ENCODE measurements at places on chromosomes 3 and 15. TPM values are rescaled to one million over a fixed set of nuclear protein-coding genes. Genes with fewer than 3 reads are reported as not detected.
A peak's percentile ranks its signal among the peaks of the same experiment; 100 is the strongest.

DNA sequence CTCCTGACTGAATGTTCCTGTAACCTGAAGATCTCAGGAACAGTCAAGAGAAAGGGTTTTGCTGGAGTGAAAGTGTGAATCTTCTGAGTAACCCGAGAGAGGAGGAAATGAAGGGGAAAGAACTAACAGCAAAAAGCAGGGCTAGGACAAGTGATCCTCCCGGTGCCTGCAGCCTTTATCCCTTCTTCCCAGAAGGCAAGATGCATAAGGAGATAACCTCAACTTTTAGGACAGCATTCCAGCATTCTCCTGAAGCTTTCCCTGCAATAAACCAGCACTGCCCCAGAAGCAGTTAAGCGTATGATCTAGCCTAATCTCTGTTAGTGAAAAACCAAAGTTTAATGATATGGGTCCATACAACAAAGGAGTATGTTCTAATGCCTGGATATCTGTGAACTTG lies 298.8 kb downstream of the MEX3B start:
- H3K4me1 ChIP-seq: peaks cover 14% of the 10 kb centered on the region
- no peak overlapping the region for H3K4me3 ChIP-seq
- H3K27ac ChIP-seq: no peak overlapping the region

DNA sequence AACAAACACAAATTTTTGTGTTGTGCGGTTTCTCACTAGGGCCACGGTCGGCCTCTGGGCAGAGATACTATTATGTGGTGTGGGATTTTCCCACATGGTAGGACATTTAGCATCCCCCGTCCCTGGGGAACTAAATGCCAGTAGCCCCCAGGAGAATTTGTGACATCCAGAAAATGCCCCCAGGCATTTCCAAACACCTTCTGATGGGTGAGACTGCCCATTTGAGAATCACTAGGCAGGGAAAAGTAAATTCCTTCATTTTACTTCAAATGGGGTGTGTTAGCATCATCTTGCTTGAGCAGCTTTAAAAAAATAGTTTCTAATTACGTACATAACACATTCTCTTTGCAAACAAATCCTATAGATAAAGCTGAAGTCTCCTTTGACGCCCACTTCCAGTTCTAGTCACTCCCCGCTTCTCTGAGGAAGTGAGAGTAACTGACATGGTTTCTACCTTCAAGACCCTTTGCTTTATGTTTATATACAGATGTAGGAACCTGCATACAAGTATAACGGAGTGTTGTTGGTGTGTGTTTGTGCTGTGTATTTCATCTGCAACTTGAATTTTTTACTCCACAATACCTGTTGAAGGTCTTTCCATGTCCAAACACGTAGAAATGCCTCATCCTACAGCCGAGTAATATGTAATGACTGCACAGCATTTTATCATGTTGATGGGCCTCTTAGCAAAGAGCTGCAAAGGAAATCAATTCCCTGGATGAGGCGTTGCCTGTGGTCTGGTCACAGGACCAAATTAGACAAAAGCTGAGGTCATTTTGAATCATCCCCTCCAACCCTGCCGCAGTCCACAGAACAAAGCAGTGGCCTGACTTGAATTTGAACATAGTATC lies 31.4 kb upstream of the ZBTB38 start:
- H3K27ac ChIP-seq: no peak overlapping the region
- H3K36me3 ChIP-seq: no peaks in the 10 kb centered on the region
- no peak overlapping the region for H3K4me3 ChIP-seq
- H3K27me3 ChIP-seq: no peaks in the 10 kb centered on the region

DNA sequence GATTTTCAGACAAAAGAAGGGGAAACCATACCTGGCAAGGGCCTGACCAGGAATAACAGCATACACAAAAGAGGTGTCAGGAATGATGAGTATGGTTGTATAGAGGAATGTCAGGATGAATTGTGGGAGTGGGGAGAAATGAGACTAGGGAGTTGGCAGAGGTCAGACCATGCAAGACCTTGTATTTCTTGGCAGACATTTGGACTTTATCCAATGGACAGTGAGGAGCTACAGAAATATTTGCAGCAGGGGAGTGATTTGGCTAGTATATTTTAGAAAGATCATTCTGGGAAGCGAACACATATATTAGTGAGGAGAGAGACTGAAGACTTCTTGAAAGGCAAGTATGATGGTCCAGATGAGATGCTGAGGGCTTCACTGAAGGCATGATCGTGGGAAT lies 25.4 kb upstream of the ALPK3 start:
- peaks cover 42% of the 10 kb centered on the region for H3K4me1 ChIP-seq
- DNase-seq: no peak
- no peak overlapping the region for H3K27ac ChIP-seq
- H3K4me3 ChIP-seq: no peak overlapping the region
- no peaks in the 10 kb centered on the region for H3K27me3 ChIP-seq

DNA sequence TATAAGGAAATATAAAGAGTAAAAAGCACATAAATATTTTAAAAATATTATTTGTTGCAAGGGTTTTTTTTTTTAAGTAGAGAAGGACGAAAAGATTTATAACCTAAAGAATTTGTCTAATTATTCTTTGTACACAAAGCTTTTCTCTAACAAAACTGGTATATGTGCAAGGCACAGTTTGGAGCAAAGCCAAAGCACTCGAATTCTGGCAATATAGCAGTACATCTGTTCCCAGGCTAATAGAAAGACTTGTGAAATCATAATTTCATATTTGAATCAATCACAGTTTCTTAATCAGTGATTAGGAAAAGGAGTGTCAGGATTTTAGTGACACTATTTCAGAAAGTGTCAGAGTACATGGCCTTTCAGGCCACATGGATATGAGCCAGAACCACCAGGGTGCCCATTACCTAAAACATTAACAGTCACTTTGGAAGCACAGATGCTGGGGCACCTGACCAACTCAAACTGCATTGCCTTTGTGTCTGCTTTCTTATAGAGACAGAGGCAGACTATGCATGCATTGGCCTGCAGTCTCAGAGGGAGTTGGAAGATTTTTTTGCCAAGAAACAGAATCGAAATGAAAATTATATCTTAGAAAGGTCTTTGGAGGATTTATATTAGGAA lies 651.8 kb upstream of the SGO1 start:
- DNase-seq: no peak
- no peaks in the 10 kb centered on the region for H3K36me3 ChIP-seq
- H3K27ac ChIP-seq: no peak overlapping the region
- no peaks in the 10 kb centered on the region for H3K27me3 ChIP-seq

GRCh38 chr15:49860101-49860500 lies 239.3 kb downstream of the DTWD1 start:
- H3K4me1 ChIP-seq: peaks cover 4% of the 10 kb centered on the region
- H3K36me3 ChIP-seq: no peaks in the 10 kb centered on the region
- peak overlapping the region; percentile 47 for H3K27ac ChIP-seq
- no peak for DNase-seq

DNA sequence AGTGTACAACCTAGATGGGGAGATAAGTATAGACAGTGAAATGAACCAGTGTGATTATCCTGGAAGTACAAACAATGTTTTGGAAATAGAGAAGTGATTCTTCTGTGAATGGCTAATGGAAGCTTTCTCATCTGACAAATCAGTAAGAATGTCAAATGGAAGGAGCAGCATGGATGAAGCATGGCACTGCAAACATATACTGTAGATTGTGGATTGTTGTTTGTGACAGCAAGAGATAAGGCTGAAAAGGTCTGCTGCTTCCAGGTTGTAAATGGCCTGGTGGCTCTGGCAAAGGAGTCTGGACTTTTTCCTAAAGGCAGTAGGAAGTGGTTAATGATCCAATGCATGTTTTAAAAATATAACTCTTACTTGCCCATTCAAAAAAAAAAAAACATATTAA lies 71.3 kb downstream of the FBN1 start:
- no peaks in the 10 kb centered on the region for H3K36me3 ChIP-seq
- DNase-seq: no peak
- no peak overlapping the region for H3K4me3 ChIP-seq

DNA sequence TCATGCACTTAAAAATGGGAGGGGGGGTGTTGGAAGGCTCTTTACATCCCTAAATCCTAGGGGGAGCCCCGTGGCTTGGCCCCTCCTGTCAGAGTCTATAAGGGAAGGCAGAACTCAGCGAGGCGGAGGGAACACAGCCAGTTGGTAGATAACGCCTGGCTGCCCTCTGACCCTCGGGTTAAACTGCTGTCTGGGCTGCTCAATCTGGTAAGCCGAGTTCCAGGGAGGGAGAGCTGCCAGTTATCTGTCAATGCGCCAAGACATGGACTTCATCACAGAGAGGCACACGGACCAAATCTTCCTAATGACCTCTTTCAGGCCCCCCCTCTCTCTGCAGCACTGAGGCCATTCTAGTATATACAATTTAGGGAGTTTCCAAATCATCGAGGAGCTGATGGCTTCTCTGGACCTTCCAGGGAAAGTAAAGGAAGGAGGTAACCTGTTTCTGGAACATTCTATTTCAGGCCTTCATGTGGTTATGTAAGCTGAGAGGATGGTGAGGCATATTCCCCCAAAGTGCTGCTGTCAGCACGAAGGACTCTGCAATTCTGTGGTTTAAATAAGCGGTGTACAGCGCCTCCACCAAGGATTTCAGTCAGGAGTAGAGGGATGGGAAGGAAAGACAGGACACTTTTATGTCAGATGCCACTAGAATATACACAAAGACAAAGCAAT lies 349.0 kb downstream of the MCTP2 start:
- no peak overlapping the region for H3K4me3 ChIP-seq
- H3K36me3 ChIP-seq: no peaks in the 10 kb centered on the region
- H3K27me3 ChIP-seq: peaks cover 13% of the 10 kb centered on the region
- DNase-seq: no peak
- H3K4me1 ChIP-seq: peaks cover 9% of the 10 kb centered on the region

The CCR8 gene
- total RNA-seq: not detected

GRCh38 chr15:71808311-71809020 lies 1.9 kb upstream of the NR2E3 start:
- H3K27ac ChIP-seq: peak overlapping the region; percentile 51
- H3K4me1 ChIP-seq: peaks cover 50% of the 10 kb centered on the region
- no peak for DNase-seq
- peaks cover 11% of the 10 kb centered on the region for H3K27me3 ChIP-seq
- peak overlapping the region; percentile 33 for H3K4me3 ChIP-seq

- H3K27me3 ChIP-seq: no peaks in the 10 kb centered on the region
- H3K27ac ChIP-seq: no peak overlapping the region
- H3K4me3 ChIP-seq: no peak overlapping the region
- no peak for DNase-seq
Measured at GRCh38 chr3:146851665-146852064, 246.5 kb upstream of the PLSCR5 start.

The MORC1 gene
- not detected for total RNA-seq

DNA sequence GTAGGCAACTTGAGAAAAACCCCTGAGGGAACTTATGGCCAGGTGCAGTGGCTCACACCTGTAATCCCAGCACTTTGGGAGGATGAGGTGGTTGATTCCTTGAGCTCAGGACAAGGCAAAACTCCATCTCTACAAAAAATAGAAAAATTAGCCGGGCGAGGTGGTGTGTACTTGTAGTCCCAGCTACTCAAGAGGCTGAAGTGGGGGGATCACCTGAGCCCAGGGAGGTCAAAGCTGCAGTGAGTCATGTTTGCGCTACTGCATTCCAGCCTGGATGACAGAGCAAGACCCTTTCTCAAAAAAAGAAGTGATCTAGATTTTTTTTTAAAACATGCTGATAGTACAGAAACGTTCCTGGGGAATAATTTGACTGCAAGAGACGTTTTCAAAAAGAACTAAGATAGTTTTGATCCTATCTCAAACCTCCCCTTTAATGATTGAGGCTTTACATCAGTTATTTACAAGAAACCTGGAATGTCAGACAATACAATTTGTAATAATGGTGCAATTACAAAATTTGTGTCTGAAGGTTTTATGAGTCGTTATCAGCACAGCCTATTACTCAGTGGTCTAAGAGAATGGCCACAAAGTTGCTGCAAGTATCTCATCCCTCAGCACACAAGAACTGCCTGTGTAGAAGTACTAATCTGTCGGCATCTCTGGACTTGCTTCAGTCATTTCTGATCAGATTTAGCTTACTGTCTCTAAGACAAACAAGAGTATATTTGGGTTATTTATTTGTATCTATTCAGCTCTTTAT lies 32.2 kb upstream of the KLHL25 start:
- no peak for DNase-seq
- no peaks in the 10 kb centered on the region for H3K4me1 ChIP-seq
- H3K4me3 ChIP-seq: no peak overlapping the region

DNA sequence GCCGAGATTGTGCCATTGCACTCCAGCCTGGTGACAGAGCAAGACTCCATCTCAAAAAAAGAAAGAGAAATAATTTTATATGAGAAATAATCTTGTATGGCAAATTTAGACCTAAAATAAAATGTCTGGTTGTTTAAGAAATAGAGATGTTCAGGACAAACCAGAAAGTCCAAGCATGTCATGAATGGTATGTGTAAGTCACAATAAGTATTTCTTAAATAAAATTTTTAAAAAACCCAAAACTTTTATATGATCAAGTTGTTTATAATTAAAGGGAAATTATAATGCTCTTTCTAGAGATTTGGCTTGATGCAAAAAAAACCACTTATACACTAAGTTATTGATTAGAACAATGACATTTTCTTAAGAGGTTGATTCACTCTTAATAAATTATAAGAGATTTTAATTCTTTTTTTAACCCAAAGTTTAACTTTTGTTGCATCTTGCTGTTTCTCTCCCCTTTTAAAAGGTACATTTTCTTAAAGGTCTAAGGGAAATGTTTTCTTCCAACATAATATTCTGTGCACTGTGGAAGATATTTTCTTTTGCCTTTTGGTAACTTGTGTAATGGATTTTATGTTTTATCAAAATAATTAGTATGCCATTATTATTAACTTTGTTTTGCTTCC lies 105.7 kb downstream of the RTP4 start:
- no peak overlapping the region for H3K27ac ChIP-seq
- no peak overlapping the region for H3K4me3 ChIP-seq
- no peaks in the 10 kb centered on the region for H3K36me3 ChIP-seq
- DNase-seq: no peak
- H3K27me3 ChIP-seq: no peaks in the 10 kb centered on the region
- no peaks in the 10 kb centered on the region for H3K4me1 ChIP-seq

GRCh38 chr3:94246171-94246570 lies 183.3 kb downstream of the NSUN3 start:
- no peak overlapping the region for H3K27ac ChIP-seq
- no peak for DNase-seq
- H3K36me3 ChIP-seq: no peaks in the 10 kb centered on the region
- no peak overlapping the region for H3K4me3 ChIP-seq
- peaks cover 31% of the 10 kb centered on the region for H3K27me3 ChIP-seq

DNA sequence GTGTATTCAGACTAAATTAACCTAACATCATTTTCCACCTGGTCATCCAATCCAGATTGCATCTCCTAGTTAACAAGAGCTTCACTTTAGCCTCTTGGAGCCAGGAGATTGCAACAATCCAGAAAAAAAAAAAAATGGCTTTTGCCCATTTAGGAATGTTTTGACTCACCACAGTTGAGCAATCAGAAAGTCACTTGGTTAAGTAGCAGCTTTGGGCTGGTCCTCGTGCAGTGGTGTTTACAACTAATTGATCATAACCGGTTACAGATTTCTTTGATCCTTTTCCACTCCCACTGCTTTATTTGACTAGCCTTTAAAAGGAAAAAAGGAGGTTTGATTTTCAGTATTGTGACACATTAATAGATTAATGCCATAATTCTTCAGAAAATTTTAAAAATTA lies 688.8 kb upstream of the CCDC54 start:
- no peaks in the 10 kb centered on the region for H3K36me3 ChIP-seq
- no peak overlapping the region for H3K4me3 ChIP-seq
- no peaks in the 10 kb centered on the region for H3K4me1 ChIP-seq
- no peak for DNase-seq
- no peaks in the 10 kb centered on the region for H3K27me3 ChIP-seq

GRCh38 chr15:31171731-31172130 lies 70.2 kb upstream of the TRPM1 start:
- no peaks in the 10 kb centered on the region for H3K4me1 ChIP-seq
- no peak overlapping the region for H3K27ac ChIP-seq
- H3K4me3 ChIP-seq: no peak overlapping the region
- no peak for DNase-seq
